ENCODE measurements at places on chromosomes 7 and 10.

GRCh38 chr7:68213838-68214237, 1217.2 kb downstream of the TYW1 start:
- no peak for DNase-seq

GRCh38 chr10:61878740-61879068, 22.8 kb upstream of the ARID5B start:
- no peak for DNase-seq

DNA sequence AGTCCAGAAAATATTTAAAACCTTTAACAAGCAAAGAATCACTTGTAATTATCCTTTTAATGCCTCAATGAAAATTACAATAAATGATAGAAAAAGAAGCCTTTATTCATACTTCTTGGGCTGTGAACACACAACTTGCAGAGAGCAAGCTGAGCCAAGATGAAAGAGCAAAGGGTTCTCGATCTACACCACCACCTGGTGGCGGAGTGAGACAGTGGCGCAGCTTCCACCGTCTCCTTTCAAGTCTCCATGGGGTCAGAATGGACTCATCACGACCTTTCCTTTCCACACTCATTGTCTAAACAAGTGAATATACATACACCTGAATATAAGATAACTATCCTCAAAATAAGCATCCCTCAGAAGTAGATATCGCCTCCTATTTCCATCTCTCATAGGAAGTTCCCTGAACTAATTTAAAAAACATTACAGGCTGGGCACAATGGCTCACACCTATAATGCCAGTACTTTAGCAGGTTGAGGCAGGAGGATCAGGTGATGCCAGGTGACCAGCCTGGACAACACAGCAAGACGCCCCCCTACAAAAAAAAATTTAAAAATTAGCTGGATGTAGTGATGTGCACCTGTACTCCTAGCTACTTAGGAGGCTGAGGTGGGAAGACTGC, 40.7 kb downstream of the ATE1 start:
- peak; percentile 72 for DNase-seq

DNA sequence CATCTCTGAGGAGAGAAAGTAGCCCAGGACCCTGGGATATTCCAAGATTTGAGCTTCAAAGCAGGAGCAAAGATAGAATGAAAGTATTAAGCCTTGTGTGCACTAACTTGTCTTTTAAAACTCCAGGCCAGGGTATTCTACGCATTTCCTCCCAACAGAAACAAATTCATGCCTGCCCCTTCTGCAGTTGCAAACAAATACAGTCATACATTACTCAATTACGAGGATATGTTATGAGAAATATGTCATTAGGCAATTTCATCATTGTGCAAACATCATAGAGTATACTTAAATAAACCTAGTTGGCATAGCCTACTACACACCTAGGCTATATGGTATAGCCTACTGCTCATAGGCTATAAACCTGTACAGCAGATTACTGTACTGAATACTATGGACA, 154.5 kb upstream of the KIAA1217 start:
- no peak for DNase-seq

DNA sequence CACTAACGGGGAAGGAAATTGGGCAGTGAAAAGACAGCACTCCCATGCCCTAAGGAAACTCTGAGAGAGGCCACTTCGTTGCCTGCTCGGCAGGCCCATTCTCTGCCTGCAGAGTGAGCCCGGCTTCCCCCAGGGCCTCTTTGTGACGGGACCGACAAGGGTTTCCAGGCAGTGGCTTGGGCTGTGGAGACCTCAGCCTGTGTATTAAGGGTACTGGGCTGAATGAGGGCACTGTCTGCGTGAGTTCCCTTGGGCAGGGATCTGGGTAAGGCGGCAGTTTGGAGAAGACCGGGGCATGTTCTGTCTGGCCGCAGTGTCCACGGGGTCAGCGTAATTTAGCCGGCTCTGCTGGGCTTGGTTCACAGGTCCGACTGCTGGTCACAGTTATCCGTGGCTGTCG, 237.2 kb downstream of the MGMT start:
- no peak for DNase-seq

DNA sequence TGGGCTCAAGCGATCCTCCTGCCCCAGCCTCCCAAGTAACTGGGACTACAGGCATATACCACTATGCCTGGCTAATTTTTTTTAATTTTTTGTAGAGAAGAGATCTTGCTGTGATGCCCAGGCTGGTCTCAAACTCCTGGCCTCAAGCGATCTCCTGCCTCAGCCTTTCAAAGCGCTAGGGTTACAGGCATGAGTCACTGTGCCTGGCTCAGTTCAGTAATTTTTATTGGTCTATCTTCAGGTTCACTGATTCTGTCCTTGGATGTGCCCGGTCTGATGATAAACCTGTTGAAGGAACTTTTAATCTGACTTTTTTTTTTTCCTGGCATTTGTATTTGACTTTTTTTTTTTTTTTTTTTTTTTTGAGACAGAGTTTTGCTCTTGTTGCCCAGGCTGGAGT, 40.1 kb upstream of the STRIP2 start:
- no peak for DNase-seq

GRCh38 chr7:105985229-105985628, 22.2 kb downstream of the CDHR3 start:
- no peak for DNase-seq

DNA sequence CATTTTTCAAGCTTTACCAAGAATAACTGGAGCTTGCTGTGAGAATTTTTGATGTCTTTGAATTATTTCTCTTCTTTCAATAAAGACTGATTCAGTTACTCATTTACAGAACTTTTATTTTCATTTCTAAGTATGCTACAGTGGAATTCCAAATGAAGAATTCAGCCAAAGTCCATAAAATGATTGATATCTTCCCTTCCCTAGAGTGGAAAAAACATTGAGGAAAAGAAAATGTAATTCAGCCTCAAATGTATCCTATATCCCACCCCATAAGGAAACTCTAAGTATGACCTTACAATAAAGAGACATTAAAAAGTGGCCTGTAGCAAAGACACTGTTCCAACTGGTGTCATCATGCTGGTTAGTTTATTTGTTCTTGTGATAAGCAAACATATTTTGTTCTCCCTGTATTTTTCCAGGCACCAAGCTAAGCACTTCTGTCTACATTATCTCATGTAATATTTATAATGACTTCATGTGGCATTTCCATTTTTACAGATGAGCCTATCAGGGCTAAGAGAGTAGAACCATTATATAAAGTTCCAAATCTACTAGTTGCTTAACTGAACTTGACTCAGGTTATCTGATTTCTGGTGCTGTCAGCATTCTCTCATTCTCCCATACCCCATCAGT, 450.4 kb downstream of the NEBL start:
- DNase-seq, result no peak

GRCh38 chr10:132421847-132422751, 25.1 kb downstream of the PWWP2B start:
- no peak for DNase-seq

All from mesothelial cell of epicardium (in vitro differentiated cells).